NCI-H748 treated with DMSO at 0.1 percent for 48 hours (cell line): ENCODE measurements at places on chromosomes 5 and 9.

DNA sequence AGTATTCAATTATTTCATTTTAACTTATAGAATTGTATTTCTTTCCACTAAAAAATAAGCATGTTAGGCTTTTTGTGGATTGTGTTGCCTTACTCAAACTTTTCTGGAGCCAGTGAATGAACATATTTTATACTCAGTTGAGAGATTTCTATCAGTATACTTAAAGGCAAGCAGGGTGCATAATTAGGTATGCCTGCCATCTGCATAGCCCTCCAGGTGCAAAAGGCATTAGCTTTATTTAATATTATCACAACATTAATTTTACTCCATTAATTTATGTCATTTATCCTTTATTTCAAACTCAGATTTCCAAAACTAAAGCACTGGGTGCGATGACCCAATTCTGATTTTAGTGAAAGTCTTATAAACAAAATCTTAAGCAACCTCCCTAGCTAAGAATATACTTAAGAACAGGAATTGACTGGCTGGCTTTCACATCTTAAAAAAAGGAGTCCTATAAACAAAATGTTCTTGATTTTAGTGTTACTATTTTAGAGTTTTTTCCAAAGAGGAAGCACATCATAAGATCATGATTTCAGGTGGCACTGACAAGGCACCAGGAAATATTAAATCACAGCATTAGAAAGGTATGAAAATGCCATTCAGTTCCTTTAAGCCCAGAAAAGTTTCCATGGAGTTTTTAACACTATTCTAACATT, 178.4 kb downstream of the MPDZ start:
- no peak for DNase-seq

- DNase-seq: no peak
Observed at GRCh38 chr5:173010547-173011464, 27.2 kb downstream of the ATP6V0E1 start.

DNA sequence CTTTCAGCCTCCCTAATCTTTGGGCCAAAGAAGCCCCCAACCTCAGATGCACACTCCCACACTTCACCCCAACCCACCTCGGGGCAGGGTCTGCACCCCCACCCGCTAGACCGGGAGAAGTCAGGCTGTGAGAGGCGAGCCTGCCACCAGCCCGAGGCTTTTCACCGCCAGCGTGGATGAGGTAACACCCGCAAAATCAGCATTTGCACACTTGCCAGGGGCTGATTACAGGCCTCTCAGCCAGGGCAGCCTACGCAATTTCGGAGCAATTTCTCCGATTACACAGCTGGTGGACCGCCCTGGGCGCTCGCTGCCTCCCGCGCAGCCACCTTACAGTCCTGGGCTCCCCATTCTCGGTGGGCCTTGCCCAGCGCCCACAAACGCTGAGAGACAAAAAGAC, 68.5 kb downstream of the FOXD1 start:
- DNase-seq: no peak

DNA sequence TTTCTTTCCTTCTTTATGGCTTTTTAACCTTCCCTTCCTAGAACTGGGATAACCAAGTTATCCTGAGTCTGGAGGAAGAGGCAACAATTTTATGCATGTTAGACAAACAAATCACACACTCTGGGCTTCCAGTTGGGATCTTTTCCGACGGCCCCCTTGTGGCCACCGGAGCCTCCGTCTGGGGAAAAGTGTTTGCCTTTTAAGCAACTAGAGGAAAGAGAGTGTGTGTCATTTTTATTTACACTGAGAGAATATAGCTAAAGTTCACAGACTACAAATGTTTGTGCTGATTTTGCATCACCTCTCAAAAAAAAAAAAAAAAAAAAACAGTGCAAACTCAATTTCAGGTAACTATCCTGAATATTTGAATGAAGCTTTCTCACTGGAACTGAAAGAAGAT, 126.2 kb downstream of the SEMA6A start:
- DNase-seq: peak; percentile 25

GRCh38 chr9:136051453-136051836, 43.6 kb downstream of the NACC2 start:
- no peak for DNase-seq

GRCh38 chr5:149937610-149938009, 7.0 kb downstream of the PDE6A start:
- DNase-seq: peak; percentile 93

- peak; percentile 20 for DNase-seq
Observed at GRCh38 chr9:90300611-90301276, 341.9 kb downstream of the DIRAS2 start.
